ENCODE measurements at places on chromosomes 6 and 20.
A peak's percentile ranks its signal among the peaks of the same experiment; 100 is the strongest.

DNA sequence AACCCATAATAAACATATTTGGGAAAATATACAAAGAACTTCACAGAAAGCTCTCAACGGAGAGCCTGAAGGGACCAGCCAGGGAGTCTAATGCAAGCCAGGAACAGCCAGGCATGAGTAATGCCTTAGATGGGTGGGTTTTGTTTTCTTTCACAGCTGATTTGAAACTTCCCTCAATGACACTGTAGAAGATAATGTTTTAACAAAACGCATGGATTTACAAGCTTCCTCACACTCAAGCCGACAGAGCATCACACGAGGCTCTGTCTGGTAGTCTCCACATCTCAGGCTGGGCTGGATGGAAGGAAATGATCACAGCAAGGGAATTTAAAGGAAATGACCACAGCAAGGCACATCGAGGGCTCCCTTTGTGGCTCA is 113.9 kb downstream of the GMPR start:
- DNase-seq: no peak

DNA sequence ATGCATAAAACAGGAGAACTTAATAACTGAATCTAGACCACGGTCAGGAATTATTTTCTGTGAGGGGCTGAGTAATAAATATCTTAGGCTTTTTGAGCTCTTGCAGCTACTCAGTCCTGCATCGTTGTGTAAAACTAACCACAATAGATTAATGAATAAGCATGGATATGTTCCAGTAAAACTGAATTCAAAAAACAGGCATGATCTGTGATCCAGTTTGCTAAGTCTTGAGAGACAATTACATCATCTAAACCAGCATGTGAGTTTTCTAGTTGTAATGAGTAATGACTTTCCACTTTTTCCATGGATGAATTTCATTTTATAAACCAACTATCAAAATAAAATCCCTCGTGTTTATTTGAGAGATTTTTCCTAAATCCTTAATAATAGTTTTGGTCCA is 336.8 kb downstream of the RFPL4B start:
- no peak for DNase-seq

GRCh38 chr6:115618256-115618655 is 442.4 kb downstream of the FRK start:
- DNase-seq: no peak

DNA sequence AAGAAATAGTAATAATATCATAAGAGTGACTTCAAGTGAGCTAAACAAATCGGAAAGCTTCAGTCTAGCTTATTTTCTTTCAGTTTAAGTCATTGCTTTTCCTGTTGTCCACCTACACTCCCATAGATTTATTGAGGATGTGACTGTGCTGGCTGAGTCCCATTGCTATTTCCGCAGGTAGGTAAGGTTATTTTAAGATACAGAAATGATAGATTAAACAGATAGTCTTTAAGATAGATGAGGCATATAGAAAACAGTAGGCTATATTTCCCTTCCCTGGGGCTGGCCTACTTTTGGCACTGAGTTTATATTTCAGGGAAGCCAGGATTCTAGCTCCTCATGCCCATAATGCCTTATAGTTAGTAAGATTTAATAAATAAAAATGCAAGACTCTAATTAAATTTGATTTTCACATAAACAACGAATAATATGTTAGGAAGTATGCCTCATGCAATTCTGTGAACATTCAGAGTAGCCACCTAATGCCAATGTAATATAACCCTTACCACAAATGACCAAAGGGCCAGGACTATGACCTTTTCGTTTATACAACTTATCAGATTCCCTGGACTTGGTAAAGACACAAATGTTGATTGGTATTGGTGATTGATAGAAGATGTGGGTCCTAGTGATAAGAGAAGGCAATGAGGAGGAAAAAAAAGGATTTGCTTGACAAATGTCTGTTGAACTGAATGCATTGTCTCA is 1079.3 kb downstream of the EPHA7 start:
- DNase-seq: no peak

- no peak for DNase-seq
Measured at GRCh38 chr20:47561603-47562583, 60.2 kb downstream of the NCOA3 start.

DNA sequence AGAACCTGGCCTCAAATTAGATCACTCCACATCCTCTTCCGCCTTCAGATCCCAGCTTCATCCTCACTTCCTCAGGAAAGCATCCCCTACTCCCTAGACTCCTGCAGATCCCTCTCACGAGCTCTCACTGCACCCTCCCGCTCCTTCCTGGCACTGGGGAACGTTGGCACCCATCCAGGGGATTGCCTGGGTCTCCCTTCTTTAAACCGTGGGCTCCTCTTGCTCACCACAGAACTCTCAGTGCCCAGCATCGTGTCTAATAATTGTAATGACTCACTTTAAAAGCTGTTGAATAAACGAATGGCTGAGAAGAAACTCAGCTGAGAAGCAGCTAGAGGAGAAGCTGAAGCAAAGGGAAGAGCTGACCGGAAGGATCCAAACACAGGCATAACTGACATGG is 20.4 kb downstream of the ZC3H12D start:
- no peak for DNase-seq

DNA sequence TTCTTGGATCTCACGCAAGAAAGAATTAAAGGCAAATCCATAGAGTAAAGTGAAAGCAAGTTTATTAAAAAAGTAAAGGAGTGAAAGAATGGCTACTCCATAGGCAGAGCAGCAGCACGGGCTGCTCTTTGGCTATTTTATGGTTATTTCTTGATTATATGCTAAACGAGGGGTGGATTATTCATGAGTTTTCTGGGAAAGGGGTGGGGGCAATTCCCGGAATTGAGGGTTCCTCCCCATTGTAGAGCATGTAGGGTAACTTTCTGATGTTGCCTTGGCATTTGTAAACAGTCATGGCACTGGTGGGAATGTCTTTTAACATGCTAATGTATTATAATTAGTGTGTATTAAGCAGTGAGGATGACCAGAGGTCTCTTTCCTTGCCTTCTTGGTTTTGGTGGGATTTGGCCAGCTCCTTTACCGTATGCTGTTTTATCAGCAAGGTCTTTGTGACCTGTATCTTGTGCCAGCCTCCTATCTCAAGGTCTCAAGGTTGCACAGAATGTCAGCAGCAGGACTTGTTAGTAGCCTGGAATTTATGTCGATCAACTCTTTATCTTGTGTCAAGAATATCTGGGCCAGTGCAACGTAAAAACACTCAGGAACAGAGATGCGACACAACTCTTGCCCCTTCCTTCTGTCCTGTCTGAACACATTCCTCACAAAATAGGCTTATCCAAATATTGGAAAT is 931.4 kb downstream of the QKI start:
- DNase-seq: no peak

- DNase-seq: no peak
Measured at GRCh38 chr20:41889126-41889843, 271.1 kb upstream of the CHD6 start.

DNA sequence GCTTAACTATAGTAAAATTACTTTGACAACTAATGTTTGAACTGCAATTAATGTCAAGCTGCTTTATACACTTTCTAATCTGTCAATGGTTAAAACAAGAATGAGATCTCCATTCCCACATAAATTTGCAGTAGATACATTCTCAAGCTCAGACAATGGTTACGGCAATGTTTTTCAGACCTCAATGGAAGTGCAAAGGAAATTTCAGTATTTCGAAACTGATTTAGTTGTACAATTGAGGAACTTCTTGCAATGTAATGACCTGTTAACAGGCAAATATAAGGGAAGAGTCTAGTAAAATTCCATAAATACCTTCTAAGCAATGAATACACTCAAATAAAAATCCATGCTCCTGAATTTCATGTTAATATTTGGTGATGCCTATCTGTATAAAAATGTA is 94.7 kb downstream of the ADTRP start:
- DNase-seq: no peak

- DNase-seq: no peak
Measured at GRCh38 chr6:131382631-131383030, 190.4 kb upstream of the ARG1 start.

GRCh38 chr20:31560094-31560745 is 44.9 kb upstream of the ID1 start:
- peak; percentile 57 for DNase-seq

- DNase-seq: no peak
Measured at GRCh38 chr20:33984182-33984719, 9.5 kb upstream of the RALY start.

DNA sequence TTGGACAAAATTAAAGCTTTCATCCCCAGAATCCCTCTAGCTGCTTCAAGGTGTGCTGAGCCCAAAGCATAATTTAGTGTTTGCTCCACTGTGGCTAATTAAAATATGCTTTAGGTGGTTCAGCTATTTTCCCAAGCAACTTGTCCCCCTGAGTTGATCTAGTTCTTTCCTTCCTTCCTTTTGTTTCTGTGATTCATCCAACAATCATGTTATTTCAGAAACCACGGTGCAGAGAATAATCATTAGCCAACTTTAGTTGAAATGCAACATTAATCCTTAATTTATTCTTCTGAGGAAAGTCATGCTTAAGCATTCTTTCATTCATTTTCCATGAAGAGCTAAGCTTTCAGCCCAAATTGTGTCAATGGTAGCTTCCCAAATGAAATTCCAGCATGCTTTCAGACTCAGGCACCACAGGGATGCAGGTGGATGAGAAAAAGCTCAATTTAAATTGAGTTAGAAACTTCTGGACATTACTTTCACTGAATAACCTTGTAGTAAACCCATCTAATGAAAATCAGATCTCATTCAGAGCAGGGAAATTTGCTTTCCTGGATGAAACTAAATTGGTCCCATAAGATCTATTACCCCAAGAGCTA is 209.0 kb upstream of the NT5E start:
- no peak for DNase-seq
